ENCODE measurements at places on chromosomes 5 and 9.

GRCh38 chr9:127703289-127703946 lies 3.4 kb upstream of the CFAP157 start:
- no peak for DNase-seq

- DNase-seq: no peak
These were observed 338.7 kb upstream of the PDE4D start for GRCh38 chr5:60232036-60232795.

GRCh38 chr5:43192558-43193180 lies 644 bp downstream of the NIM1K start:
- DNase-seq: no peak

- DNase-seq: no peak
These were observed 932.0 kb downstream of the TLE4 start for GRCh38 chr9:80503671-80504281.

DNA sequence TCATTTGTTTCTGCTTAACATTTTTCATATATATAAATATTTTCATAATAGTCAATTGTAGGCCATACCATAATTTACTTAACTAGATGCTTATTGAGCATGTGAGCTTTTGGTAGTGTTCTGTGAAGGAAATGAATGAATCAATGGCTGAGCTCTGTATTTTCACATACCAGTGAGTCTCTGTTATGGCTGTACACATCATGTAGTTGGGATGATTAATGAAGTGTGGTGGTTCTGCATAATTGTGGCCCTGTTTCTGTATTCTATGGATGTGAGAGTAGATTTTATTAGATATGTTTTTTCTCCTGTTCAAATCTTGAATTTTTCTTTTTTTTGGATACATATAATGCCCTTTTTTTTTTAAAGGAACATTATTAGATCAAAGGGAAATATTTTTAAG lies 56.2 kb downstream of the CTNNA1 start:
- DNase-seq: no peak

DNA sequence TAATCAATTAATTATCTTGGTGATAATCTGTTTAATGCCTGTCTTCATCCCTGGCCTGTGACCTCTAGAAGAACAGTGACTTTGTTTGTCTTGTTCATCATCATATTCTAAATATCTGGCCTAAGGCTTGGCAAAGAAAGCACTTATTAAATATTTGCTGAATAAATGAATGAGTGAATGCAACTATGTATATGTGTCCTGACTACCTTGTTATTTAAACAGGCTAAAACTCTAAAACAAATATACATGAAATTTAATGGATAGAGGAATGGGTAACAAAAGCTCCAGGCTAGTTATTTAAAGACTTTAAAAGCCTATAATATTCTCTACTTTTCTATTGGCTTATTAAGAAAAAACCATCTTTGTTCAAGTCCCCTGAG lies 91.7 kb upstream of the CER1 start:
- no peak for DNase-seq

DNA sequence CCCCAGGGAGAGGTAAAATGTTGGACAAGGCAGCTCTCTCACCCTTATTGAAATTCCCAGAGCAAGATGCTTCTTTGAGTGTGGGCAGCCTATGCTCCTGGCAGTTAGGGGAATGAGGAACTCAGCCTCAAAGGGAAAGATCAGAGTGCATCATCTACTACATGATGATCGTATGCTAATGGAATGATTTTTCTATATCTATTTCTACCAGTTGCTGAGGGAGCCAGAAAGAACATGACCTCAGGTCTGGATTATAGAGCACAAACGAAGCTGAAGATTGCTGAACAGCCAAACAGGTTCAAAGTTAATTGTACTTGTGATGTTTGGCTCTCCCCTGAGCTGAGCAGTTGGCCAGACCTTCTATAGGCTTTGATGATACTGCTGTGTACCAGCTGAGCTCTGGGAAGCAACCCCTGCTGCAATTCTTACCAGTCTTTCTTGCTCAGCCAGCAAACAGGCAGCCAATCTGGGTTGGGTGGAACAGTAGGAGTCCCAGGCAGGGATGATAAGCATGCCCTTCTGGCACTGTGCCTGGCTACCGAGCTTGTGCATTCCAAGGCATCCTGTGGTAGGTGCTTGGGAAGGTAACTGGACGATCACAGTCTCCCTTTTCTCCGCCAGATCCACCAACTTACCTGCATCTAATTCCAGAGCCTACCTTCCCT lies 10.3 kb upstream of the FBXL7 start:
- DNase-seq: no peak

DNA sequence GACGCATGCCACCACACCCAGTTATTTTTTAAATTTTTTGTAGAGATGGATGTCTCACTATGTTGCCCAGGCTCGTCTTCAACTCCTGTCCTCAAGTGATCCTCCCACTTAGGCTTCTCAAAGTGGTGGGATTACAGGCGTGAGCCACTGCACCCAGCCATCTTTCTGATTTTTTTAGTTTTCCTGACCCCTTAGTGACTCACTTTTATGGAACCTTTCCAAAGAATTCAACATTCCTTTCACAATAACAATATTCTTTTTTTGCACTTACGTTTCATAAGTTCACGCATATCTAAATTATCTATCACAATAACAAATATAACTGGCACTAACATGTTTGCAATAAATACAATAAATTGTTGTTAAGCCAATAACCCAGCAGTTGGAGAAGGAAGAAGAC lies 8.5 kb downstream of the ELOVL7 start:
- peak; percentile 22 for DNase-seq

DNA sequence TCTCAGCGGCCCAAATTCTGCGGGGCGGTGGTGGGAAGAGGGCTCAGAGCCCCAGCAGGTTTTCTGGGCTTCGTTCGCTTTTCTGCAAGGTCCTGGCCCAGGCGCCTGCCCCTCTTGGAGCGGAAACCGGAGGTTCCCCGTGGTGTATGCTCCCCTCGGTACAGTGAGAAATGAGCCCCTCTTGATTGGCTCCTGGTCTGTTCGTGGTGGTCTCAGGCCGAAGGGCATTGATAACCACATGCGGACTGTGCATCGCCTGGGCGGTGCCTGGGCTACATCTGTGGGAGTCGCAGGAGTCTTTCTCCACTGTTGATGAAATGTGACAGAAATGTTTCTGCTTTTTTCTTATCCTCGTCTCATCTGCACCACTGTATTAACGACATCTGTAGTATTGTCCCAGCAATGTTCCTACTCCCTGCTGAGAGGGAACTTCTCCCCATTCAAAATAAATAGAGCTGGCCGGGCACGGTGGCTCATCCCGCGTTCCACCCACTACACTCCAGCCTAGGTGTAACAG lies 682 bp downstream of the MAN1B1 start:
- DNase-seq: no peak

DNA sequence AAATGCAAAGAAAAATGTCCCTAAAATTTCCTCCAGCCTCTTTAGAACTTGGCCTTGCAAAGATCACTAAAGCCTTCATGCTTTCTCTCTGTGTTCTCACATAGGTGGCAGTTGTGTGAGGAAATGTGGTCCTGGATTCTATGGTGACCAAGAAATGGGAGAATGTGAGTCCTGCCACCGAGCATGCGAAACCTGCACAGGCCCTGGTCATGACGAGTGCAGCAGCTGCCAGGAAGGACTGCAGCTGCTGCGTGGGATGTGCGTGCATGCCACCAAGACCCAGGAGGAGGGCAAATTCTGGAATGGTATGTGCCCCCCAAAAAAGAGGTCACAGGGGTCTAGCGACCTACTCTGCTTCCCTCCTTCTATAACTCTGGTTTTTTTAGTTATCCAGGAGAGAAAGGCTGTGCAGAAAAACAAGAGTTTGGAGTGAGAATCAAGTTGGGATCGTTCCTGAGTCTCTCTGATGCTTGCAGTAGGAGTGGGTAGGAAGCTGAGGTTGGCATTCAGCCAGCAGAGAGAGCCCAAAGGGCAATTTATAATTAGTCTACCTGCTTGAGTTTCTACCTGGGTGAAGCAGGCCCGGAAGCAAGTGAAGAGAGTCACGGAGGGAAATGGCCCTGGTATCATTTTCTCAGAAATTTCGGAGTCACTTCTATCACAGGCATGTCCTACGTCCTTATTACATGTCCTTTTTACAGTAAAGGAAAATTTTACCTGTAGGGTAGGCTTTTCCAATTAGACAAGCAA lies 97.5 kb downstream of the RFK start:
- DNase-seq: no peak

- DNase-seq: no peak
These were observed 46.4 kb upstream of the SHC3 start for GRCh38 chr9:89225036-89225435.
